ENCODE measurements at places on chromosomes 4 and X. TPM values are rescaled to one million over a fixed set of nuclear protein-coding genes. Genes with fewer than 3 reads are reported as not detected.
A peak's percentile ranks its signal among the peaks of the same experiment; 100 is the strongest.

- DNase-seq = no peak
Observed at GRCh38 chrX:40145923-40146261, 48.1 kb upstream of the BCOR start.

Gene NDST3
- total RNA-seq = not detected

DNA sequence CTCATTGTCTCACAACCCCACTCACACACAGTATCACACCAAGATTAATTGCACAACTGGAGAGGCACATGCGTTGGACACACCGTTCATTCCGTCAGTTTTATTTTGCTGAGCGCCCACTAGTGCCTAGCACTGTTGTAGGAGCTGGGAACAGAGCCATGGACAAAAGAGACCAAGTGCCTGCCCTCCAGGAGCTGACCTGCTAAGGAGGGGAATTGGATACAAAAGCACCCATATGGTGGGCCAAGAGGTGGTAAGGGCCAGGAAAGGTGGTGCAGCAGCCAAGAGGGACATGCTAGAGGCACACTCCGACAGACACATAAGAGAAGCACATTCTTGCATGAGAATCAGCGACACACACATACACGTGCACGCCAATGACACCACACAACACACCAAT is 705 bp upstream of the CRMP1 start:
- no peak for DNase-seq

GRCh38 chrX:13894888-13895565 is 78.1 kb upstream of the GPM6B start:
- no peak for DNase-seq

Gene MAGEE1
- total RNA-seq = 5.3 TPM

- no peak for DNase-seq
Observed at GRCh38 chr4:76952071-76952470, 2.5 kb downstream of the SEPTIN11 start.

GRCh38 chr4:68718447-68719074 is 48.1 kb upstream of the UGT2B15 start:
- DNase-seq = no peak

DNA sequence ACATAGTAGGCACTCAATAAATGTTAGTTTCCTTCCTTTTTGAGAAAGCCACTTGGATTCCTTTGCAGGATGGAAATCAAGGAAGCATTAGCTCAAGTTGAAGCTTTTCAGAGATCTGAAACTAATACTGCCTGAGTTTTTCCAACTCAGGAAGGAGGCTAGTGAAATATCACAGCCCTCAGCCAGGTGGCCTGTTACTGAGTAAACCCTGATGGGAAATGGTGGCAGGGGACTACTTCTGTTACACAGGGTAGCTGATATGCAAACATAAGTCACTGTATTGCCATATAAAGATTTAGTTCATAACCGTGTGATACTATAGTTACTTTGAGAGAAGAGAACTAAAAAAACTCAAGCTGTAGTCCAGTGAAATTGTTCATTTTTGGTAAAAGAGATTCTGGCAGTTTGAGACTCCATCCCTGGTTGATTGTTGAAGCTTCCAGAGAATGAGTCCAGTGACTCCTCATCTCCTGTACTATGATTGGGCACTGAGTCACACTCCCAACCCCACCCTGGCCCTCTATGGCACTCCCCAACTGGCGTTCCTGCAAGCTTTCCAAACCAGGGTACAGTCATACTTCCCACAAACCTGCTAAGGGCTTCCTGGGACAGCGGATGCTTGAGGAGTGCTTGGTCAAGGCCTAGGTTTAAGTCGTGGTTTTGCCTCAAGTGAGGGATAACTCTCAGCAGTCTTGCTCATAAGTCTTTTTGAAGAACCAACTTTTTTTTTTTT is 81.8 kb downstream of the MID1IP1 start:
- DNase-seq = no peak

- no peak for DNase-seq
Observed at GRCh38 chr4:7302781-7303404, 110.6 kb downstream of the SORCS2 start.

GRCh38 chr4:157667836-157668235 is 447.3 kb downstream of the GRIA2 start:
- DNase-seq = no peak

Gene MAGEA2
- not detected for total RNA-seq

DNA sequence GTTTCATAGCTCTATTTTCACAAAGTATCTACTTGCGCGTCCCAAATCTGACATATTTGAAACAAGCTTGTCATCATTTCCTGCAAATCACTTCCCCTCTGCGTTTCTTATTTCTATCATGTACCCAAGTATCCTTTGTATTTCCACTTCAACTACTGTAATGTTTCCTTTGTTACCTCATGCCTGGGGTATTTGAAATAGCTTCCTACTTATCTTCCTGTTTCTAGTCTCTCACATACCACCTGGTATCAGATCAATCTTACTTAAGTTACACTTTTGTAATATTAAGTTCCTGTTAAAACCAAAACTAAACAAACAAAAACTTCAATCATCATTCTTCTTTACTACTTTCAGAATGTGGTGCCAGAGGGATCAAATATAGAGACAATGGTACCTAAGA is 93.6 kb upstream of the SMAD1 start:
- no peak for DNase-seq

GRCh38 chrX:133583825-133584224 is 168.5 kb upstream of the GPC4 start:
- no peak for DNase-seq

GRCh38 chrX:16307950-16308349 is 140.7 kb downstream of the MAGEB17 start:
- no peak for DNase-seq

GRCh38 chrX:153470411-153471363 is at the start of gene HAUS7:
TSS of gene HAUS7 (minus strand) at chrX:153470576. CDS start at chrX:153470557, 19 bp downstream.
- peak; percentile 85 for DNase-seq

- no peak for DNase-seq
Observed at GRCh38 chr4:10022346-10023049, 1.2 kb upstream of the SLC2A9 start.

Gene NSG1
- 4.7 TPM for total RNA-seq

- no peak for DNase-seq
Observed at GRCh38 chr4:173651651-173652282, 121.7 kb upstream of the HAND2 start.

DNA sequence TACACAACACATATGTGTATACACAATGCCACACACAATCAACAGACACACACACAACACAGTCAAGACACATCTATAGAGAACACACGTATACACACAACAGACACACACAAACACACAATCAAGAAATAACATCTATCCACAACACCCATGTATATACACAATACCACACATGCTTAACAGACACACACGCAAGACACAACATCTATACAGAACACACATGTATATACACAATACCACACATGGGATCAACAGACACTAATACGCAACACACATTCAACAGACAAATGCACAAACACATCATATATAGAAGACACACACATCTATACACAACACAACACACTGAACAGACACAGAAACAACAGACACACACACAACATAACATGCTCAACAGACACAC is 234.8 kb downstream of the SHOX start:
- DNase-seq = no peak

Gene VSIG4
- total RNA-seq = not detected

GRCh38 chr4:114807759-114808404 is 209.3 kb downstream of the UGT8 start:
- DNase-seq = peak; percentile 10

DNA sequence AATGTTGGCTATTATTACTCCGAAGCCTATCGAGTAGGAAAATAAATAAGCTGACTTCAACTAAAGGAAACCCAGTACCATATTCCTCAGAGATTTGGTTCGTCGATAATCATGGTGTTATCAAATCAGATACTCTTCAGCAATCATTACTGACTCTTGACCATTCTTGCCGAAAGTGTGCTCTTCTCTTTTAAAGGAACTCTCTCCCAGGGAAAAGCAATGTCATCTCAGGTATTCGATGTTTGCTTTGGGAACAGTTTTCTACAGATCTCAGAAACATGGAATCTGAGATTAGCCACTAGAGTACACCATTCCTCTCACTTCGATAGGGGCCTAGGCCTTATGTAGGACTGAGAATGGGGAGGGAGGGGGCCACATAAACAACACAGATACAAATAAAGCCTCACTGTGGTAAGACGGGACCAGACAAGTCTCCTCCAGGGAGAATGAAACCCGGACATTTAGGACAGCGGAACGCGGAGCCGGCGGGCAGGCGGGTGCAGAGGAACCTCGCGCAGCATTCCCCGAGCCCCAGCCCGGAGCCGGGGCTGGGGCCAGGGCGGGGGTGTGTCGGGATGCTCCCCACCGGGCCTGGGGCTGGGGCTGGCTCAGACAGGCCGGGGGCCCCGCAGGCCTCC is 581 bp downstream of the DNAJB14 start:
- no peak for DNase-seq

DNA sequence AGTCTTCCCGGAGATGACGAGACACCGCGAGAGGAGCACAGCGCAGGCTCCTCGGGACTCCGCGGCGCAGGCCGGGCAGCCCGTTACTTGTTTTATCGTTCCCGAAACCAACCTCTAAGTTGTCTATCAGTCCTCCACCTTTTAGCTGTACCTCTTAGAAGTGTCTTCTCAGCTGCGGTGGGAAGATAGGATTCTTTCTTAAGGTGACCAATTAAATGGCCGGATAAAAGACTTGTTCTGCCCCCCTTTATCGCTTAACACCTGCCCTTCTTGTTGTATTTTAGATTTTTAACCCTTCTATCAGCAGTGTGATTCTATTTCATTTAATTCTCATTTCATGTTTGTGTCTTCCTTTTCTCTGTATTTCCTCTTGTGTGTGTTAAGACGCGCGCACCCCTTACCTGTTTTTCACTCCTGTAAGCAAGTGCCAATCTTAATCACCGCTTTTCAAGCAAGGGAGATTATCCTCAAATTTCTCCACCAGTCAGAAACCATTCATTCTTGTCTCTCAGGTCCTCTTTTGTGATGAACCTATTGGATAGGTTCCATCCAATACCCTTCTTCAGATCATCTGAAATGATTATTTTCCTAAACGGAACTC is at the start of gene SLC9B2:
TSS of gene SLC9B2 (minus strand) at position 15 of the 601 bp plus-strand sequence. CDS start 9,211 bp downstream, outside the sequence.
- no peak for DNase-seq

Gene NSUN7
- total RNA-seq = 0.28 TPM
